K562 (cell line): ENCODE measurements at places on chromosomes 4 and X.
A peak's percentile ranks its signal among the peaks of the same experiment; 100 is the strongest.

DNA sequence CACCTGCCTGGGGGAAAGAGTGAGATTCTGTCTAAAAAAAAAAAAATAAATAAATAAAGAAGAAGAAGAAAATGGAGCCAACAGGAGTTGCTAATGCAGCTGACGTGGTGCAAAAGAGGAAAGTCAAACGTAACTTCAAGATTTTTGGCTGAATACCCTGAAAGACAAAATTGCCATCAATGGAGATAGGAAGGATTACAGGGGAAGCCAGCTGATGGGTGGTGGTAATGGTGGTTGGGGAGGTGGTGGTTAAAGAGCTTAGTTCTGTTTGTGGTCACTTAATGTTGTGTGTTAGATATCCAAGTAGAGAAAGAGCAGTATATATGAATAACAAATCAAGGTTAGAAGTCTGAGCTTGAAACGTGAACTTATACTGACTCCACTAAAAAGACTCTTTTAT is 225.4 kb downstream of the ARHGAP24 start:
- DNase-seq = no peak

- DNase-seq = no peak
Measured at GRCh38 chr4:42101446-42101975, 50.9 kb downstream of the BEND4 start.

DNA sequence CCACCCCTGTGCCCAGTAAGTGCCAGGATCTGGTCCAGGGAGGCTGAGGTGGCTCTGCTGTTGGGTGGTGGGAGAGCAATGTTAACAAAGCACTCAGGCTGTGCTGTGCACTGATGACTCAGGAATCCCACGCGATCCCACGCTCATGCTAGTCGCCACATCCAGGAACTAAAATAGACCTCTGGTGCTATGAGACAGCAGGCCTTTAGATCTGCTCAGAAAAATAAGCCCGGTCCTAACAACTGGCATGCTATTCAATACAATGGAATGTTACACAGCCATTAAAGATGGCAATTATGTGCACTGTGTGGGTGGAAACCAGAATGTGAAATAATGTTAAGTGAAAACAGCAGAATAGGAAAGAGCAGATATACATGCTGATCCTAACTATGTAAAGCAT is 26.0 kb downstream of the ARL13A start:
- peak; percentile 51 for DNase-seq

DNA sequence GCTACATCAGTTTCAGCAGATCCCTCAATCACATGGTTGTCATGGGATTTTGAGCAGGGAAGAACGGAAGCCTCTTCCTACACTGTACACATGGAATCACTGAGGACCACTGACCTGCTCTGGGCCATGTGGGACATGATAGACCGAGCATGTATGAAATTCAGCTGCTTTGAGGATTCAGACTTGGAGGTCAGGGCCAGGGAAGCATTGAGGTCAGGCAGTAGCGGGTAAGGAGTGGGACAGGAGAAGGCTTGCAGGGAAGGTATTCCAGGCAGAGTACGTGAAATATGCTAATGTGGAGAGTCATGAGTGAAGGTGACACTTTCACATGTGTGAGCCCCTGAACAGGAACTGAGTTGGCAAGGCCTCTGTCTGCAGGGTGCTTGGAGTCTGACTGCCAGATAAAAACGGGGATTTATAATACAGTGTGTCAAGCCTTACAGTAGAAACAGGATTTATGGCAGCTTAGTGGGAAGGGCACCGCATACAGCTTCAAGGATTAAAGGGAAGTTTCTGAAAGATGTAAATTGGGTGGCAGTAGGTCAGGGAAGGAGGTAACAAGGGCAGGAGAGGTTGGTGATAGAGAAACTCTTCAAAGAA is 111.7 kb downstream of the STK32B start:
- no peak for DNase-seq

GRCh38 chrX:111386615-111387233 is 25.3 kb downstream of the DCX start:
- no peak for DNase-seq

- no peak for DNase-seq
Measured at GRCh38 chr4:118746251-118746919, 61.2 kb downstream of the METTL14 start.

- peak; percentile 9 for DNase-seq
Measured at GRCh38 chr4:152630324-152630723, 49.5 kb downstream of the TMEM154 start.

DNA sequence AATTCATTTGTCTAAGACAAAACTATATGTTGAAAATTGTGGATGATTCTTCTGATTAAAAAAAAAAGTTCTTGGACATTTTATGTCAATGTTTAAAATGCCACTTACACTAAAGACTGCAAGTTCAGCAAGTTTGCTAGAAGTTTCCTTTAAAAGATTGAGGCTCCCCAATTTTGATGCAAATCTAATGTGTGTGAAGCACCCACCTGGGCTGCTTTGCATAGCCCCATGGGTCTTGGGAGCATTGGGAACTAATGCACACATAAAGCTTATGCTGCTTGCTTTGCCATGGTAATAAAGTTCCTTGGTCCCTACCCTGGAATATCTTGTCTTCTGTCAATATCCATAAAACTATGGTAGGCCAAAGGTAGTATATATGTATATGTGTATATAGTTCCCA is 725.9 kb upstream of the GRID2 start:
- DNase-seq = no peak

- no peak for DNase-seq
Measured at GRCh38 chrX:84335121-84335520, 147.1 kb upstream of the RPS6KA6 start.

- DNase-seq = no peak
Measured at GRCh38 chrX:111159232-111159631, 63.2 kb downstream of the PAK3 start.

DNA sequence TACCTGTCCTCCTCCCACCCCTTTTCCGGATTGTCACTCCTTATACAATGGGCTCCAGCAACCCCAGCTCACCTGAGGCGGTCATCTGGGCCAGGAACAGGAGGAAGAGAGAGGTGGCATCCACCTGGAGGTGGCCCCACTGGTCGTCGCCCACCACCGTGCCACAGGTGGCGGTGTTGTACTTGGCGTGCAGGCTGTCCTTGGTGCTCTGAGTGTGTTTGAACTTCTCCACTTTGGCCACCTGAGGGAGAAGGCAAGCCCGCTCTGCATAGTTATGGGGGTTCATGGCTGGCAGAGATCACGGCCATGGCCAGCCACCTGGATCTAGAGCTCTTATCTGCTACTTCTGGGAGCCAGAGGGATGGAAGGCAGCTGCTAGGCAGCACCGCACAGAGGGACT is 32.9 kb downstream of the PHKA2 start:
- DNase-seq = no peak

DNA sequence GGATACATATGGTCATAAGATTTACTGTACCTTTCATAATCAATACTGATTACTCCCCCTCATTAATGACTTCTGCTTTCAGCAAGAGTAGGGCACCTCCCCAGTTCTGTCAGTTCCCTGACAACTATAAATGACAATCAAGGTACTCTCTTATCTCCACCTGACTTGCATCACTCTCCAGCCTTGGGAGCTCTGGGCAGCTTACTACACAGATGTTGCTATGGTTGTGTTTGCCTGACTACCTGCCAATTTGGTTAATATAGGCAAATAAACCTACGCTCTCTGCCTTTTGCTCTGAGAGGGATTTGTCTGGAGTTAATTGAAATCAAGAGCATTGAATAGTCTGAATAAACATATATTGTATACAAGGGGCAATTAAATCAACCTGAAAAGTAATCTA is 22.8 kb upstream of the MAP7D3 start:
- no peak for DNase-seq

DNA sequence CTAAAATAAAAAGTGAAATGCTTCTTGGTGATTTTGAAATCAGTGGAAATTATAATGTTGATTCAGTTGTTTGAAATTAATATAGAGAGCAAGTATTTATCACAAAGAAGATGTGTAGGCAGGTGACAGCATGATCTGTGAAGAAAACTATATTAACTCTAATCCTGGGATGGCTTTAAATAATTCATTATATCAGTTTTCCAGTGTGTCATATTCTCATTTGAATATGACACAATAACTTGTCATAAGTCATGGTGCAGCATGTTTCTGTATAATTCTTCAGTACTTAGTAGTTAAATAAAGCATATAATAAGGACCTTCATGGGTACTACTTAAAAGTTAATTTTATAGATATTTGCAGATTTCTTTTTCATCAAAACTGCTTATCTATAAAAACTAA is 573.6 kb downstream of the INPP4B start:
- DNase-seq = no peak

GRCh38 chr4:66929748-66930147 is 615.6 kb downstream of the CENPC start:
- no peak for DNase-seq

- DNase-seq = no peak
Measured at GRCh38 chr4:1658146-1658545, 26.0 kb downstream of the FAM53A start.

GRCh38 chrX:20452487-20452886 is 185.8 kb upstream of the RPS6KA3 start:
- DNase-seq = no peak

- no peak for DNase-seq
Measured at GRCh38 chrX:37896511-37896890, 49.1 kb upstream of the DYNLT3 start.

DNA sequence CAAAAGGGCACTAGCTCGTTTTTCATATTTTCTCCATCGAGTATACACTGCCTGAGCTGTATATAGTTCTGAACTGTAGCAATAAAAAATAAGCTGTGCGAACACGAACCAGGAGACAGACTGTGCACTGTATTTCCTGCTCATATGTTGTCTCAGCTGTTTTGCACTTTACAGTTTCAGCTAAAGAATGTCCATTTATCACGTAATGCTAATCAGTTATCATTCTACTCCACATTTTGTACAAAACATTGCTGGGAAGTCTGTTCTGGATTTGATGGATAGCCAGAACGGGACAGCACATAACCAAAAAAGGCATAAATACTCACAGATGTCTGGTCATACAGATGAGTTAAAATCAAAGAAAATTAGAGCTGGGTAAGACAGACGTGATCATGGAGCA is 315.5 kb upstream of the ADGRL3 start:
- no peak for DNase-seq

DNA sequence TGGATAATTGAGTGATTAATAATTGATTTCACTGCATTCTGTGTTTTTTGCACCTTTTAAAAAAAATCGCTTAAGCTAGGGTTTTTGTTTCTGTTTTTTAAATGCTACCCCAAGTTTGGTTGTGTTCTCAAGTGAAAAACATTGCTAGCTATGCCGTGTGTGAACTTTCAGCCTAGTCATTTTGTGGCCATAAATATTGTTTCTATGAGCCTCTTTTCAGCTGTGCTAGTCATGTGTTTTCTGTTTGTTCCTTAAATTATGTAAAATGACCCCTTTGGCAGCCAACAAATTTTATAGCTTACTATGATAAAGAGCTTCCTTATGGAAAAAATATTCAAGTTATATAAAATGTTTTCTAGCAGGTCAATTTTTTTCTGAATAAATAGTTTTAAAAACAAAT is 59.1 kb downstream of the GALNT7 start:
- no peak for DNase-seq

DNA sequence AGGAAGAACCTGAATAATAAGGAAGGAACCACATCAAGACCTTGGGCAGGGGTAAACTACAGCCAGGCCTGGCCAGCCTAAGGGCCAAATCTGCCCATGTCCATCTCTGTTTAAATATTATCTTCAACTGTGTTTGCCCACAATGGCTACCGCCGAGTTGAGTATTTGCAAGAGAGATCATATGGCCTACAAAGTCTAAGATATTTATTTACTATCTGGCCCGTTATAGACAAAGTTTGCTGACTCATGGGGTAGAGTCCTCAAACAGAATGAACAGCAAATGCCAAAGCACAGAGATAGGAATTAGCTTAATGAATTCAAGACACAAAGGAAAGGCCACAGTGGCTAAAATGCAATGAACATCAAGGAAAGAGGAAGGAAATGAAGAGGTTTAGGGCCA is 44.8 kb downstream of the RPS6KA3 start:
- DNase-seq = no peak

DNA sequence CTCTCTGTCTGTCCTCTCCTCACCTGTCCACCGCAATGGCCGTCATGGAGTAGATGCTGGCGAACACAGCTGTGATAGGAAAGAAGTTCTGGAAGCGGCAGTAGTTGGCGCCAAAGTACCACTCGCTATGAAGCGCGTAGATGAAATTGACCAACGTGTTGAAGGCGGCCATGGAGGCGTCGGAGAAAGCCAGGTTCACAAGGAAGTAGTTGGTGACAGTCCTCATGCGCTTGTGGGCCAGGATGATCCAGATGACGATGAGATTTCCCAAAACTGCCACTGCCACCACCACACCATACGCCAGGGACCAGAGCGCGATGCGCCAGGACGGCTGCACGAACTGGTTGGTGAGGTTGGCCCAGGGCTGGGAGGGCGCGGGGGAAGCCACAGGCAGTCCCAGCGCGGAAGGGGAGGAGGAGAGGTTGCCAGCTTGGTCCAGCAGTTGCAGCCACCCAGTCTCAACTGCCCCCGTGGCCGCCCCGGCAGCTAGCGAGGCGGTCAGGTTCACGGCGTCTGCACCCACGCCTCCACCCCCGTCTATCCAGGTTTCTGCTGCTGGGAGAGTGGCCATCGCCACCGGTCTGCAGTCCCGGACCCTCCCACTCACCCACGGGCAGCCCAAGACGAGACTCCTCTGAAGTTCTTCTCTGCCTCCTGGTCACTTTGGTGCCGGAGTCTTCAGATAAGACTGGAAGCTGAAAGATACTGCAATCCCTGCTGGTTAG is 518 bp downstream of the TACR3 start:
- DNase-seq = no peak

- DNase-seq = no peak
Measured at GRCh38 chr4:5338531-5338930, 287.3 kb downstream of the STK32B start.
